Ovary (tissue), 10 donors: ENCODE measurements at places on chromosomes 2 and 18.

DNA sequence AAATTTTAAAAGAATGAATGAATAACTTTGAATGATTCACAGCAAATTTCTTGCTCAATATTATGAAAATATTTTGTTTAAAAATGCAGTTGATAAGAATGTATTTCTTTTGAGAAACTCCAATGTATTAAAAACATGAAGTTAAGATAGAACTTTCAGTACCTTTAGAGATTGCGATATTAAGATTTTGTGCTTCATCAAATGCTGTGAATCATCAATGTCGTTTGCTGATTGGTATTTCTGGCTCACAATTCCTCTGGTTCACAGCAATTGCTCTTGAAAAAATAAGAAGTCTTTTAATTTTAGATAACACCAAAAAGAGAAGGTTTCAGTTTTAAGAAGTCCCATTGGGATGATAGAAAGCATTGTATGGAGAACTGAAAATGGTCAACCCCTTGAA is 228.7 kb downstream of the IKZF2 start:
- no peak for DNase-seq

DNA sequence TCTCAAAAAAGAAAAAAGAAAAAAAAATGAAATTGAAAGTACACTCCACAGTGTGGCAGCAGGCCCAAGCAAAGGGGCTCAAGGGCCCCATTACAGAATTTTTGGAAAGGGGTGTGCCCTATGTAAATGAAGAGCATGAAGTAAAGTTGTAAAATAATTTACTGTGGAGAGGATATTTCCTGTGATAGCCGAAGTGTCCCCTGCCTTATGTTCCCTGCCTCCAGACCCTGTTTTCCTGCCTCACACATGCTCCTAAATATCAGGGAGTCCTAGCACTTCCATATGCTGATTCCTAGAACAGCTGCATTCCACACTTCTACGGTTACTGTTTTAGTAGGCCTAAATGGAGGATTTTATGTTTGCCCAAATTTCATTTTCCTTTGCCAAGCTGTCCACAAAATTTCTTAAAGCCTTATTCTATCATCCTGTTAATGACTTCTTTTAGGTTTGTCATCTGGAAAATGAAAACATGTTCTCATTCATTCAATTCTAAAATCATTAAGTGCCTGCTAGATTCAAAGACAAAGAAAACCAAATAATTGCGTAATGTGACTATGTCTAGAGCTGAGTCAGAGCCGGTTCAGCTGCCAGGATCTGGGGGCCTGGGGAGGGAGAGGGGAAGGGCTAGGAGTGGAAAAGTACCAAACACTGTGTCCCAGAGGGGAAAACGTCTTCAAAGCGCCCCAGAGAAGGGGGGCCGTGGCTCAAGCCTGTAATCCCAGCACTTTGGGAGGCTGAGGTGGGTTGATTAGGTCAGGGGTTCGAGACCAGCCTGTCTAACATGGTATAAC is 25.9 kb upstream of the IMPA2 start:
- no peak for DNase-seq

GRCh38 chr18:36887114-36887513 is 58.2 kb downstream of the KIAA1328 start:
- no peak for DNase-seq

- DNase-seq, result no peak
These were observed 19.5 kb downstream of the G6PC2 start for GRCh38 chr2:168920504-168921157.

DNA sequence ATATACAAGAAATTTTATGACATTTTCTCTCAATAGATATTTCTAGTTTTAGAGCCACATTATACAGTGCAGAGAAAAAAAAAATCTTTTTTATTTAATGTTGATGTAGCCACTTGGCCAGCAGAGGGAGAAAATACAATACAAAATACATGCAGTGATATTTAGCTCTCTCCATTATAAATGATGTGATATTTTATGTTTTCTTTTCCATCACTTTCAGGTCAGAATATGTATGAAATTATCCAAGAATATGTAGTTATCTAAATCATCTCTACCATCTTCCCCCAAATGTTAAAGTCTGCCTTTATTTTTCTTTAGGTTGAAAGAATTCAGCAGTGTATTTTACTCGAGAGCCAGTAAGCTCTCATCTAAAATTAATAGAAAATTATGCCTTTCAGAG is 533.6 kb upstream of the FSHR start:
- DNase-seq, result no peak

DNA sequence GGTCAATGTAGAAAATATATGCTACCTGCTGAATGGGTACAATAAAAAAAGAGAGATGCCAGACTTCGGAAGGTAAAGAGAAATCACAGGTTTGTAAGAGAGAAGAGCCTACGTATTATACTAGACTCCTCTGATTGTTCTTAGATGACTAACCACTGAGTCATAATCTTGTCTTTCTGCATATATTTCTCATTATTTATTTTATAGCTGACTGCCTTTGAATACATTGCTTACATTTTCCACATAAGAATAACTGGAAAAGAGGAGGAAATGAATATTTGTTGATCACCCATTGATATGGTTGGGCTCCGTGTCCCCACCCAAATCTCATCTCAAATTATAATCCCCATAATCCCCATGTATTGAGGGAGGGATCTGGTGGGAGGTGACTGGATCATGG is 90.3 kb upstream of the RAB27B start:
- DNase-seq, result no peak

GRCh38 chr2:168134485-168134884 is 112.9 kb downstream of the STK39 start:
- no peak for DNase-seq

DNA sequence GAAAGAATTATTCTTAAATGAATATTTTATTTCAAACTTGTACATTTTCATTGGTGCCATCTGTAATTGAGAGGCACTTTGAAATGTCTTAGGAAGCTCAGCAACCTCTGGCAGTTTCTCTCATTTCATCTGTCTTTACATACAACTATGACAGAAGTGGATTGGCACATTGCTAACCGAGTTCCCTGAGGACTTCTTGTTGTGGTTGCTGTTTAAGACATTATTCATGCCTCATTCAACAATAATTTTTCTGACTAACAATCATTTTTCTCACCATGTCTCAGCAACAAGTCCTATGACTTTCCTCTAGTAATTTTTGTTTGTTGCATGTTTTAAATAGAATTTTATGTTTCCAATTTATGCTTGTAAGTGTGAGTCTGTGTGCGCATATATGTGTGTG is 284.0 kb upstream of the CWC22 start:
- no peak for DNase-seq

GRCh38 chr2:18413676-18414396 is 146.6 kb downstream of the RDH14 start:
- peak; percentile 51 for DNase-seq

GRCh38 chr2:194328456-194328855 is 1328.6 kb upstream of the SLC39A10 start:
- no peak for DNase-seq

DNA sequence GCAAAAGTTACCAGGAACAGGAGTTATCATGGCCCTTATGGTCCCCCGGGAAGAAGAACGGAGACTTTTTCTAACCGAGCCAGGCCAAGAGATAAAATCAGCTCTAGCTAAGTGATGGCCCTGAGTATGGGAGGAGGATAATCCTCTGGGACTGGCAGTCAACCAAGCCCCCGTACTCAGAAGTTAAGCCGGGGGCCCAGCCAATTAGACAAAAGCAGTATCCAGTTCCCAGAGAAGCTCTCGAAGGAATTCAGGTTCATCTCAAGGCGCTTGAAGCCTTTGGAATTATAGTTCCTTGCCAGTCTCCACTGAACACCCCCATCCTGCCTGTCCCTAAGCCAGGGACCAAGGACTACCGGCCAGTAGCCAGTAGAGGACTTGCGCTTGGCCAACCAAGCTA is 365.3 kb upstream of the TCF4 start:
- DNase-seq, result no peak

GRCh38 chr2:196439760-196440159 is 199.8 kb upstream of the CCDC150 start:
- DNase-seq, result no peak

- DNase-seq, result no peak
These were observed 17.0 kb downstream of the ITSN2 start for GRCh38 chr2:24343225-24343882.

GRCh38 chr2:62447411-62447810 is 58.6 kb downstream of the TMEM17 start:
- DNase-seq, result no peak

DNA sequence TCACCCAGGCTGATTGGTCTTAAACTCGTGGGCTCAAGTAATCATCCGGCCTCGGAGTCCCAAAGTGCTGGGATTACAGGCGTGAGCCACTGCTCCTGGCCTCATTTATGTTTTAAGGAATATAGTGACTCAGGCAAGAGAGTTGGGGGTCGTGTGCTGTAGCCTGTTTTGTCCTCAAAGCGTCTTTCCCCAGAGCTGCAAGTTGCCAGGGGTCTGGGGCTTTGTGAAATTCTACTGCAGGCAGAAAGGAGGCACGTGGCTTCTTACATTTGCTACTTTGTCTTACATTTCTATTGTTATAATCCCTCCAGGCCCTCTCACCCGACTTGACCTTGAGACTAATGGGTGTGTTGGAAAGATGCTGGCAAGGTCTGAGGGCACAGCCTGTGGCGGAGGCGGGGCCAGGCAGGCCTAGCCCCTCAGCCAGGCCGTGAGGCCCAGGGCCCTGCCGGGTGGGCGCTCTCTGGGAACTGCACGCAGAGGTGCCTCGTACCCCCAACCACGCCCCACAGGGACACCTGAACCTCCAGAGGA is 85.8 kb upstream of the NDUFV2 start:
- DNase-seq, result no peak

DNA sequence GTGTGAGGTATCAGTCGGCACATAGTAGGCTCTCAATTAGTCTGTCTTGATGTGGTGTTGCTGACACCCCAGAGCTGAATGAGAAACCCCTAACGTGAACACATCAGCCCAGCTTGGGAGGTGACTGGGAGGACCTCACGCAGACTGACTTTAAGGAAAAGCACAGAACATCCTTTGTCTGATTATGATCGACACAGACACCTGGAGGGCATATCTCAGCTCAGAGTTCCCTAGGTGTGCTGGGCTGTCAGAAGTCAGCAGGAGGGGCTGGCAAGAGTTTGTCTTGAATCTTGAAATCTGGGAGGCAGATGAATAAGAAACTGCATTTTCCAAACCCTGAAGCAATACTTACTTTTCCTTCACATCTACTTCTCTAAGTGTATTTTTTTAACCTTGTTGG is 16.8 kb upstream of the MYCN start:
- DNase-seq, result no peak

- no peak for DNase-seq
These were observed 36.0 kb downstream of the DNMT3A start for GRCh38 chr2:25305775-25306174.

DNA sequence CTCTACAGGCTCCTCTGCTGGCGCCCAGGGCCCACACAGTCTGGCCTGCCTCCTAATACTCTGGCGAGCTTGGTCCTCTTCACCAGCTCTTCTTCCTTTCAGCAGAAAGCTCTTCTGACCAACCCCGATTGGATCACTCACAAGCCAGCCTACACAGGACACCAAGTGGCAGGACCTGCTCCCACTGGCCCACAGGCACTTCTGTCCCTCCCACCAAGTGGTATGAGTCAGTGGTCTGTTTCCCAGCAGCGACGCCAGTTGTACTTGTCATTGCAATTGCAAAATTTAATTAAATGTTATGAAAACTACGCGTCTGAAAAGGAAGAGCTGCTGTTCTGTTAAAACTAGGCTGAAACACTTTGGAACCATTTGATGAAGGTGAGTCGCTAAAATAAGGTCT is 46.7 kb downstream of the NDUFA10 start:
- no peak for DNase-seq

- no peak for DNase-seq
These were observed 89.1 kb downstream of the HS1BP3 start for GRCh38 chr2:20561637-20562454.
